ENCODE measurements at places on chromosomes 11 and 22.

DNA sequence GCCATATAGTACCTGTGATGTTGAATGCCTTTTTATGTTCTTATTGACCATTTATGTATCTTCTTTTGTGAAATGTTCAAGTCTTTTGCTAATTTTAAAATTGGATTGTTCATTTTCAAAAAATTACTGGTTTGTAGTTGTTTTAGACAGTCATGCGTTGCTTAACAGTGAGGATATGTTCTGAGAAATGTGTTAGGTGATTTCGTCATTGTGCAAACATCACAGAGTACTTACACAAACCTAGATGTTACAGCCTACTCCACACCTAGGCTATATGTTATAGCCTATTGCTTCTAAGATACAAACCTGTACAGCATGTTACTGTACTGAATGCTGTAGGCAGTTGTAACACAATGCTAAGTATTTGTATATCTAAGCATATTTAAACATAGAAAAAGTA, 32.5 kb downstream of the PDE3B start:
- DNase-seq: no peak

- DNase-seq: no peak
Measured at GRCh38 chr11:8004008-8004407, 16.9 kb downstream of the EIF3F start.

DNA sequence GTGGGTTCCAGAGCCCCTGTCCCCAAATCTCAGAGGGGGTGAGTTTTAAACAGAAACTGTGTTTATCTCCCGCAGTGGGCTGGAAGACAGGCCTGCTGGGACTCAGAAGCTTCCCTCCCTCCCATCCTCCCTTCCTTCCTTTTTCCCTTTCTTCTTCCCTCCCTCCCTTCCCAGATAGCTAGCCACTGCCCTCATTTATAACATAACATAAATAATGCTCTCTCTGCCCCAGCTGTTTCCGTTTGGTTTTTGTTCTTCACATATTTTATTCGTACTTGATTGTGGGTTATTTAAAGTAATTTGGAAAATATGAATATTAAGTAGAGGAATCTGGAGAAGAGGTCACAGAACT, 140.9 kb downstream of the TEAD1 start:
- no peak for DNase-seq

GRCh38 chr11:93490996-93491618, 52.1 kb downstream of the SMCO4 start:
- DNase-seq: no peak

DNA sequence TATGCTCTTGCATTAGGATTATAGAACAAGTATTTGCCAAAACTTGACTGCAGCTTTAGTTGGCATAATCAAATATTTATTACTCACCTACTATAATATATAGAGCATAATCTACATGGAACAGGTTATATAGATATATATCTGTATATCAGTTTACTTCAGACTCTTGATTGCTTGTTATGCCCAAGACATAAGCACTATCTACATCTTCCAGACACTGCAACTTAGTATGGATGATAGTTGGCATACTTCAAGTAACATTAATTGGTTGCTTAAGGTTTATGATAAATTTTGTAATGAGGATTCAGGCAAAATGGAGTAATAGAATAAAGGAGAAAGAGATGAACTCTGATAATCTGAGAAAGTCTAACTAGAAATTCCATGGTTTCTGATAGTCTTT, 1.0 kb downstream of the CCDC15 start:
- DNase-seq: no peak

GRCh38 chr11:2318123-2318522, 16.3 kb downstream of the TSPAN32 start:
- no peak for DNase-seq

- no peak for DNase-seq
Measured at GRCh38 chr22:46309526-46310085, 12.9 kb downstream of the GTSE1 start.

GRCh38 chr11:64297699-64298358, 2.3 kb upstream of the CATSPERZ start:
- no peak for DNase-seq

- no peak for DNase-seq
Measured at GRCh38 chr11:1936072-1936780, 10.9 kb upstream of the MRPL23 start.

DNA sequence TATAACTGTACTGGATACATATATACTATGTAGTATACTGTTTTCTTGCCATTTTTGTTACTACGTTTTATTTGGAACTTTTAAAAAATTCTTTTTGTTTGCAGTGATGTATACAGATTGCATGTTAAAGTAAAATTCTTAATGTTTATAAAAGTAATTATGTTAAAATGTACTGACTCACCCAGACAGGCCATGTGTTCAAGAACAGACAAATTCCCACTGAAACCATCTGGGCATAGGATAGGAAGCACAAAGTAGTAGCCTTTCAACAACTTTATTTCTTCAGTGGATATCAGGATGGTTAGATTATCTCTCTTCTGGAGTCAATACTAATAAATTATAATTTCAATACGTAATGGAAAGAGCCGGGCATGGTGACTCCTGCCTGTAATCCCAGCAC, 19.8 kb downstream of the PRMT3 start:
- DNase-seq: no peak

DNA sequence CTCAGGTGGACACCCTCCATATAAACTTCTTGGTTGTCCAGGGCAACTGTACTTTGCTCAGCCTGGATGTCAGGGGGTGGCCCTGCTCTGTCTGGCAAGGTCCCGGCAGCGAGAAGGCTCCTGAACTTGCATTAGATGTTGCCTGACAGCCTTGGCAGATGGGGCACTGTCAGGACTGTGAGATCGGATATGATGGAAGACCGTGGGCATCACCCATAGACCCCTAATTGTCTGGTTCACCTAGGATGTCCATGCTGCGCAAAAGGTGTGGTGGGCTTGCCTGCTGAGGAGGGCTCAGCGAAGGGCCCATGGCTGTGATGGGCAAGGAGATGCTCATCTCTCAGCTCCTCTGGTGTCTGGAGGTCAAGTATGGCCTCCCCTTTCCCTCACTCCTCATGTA, 62.7 kb downstream of the MYO18B start:
- no peak for DNase-seq

- DNase-seq: no peak
Measured at GRCh38 chr22:46875089-46875488, 112.6 kb downstream of the TBC1D22A start.

DNA sequence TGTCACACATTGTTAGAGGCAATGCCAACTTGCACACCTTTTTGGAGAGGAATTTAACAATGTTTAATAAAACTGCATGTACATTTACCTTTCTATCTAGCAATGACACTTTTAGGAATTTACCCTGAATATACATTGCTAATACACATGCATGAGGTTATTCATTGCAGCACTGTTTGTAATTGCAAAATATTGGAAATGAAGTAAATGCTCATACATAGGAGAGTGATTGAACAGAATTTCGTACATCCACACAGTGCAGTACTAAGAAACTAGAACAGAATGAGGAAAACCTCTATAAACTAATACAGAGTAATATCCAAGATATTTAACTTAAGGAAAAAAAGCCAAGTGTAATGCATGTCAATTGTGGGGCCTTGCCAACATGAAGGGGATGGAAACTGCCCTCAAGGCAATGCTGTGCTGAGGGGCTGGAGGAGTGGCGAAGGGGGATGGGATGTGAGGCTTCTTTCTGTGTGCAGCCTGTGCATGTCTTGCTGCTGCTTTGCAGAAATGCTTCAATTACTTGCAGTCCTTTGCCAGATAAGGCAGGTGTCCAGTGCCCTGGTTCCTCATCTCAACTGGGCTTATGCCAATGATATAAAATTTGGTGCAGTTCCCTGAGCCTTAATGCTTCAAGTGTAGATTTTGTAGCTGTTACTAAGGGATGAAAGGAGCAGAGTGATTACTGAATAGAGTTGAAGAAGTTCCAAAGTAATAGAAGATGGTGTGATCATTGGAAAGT, 96.1 kb downstream of the GRIA4 start:
- no peak for DNase-seq

- DNase-seq: no peak
Measured at GRCh38 chr11:120054753-120055045, 83.2 kb downstream of the TRIM29 start.

DNA sequence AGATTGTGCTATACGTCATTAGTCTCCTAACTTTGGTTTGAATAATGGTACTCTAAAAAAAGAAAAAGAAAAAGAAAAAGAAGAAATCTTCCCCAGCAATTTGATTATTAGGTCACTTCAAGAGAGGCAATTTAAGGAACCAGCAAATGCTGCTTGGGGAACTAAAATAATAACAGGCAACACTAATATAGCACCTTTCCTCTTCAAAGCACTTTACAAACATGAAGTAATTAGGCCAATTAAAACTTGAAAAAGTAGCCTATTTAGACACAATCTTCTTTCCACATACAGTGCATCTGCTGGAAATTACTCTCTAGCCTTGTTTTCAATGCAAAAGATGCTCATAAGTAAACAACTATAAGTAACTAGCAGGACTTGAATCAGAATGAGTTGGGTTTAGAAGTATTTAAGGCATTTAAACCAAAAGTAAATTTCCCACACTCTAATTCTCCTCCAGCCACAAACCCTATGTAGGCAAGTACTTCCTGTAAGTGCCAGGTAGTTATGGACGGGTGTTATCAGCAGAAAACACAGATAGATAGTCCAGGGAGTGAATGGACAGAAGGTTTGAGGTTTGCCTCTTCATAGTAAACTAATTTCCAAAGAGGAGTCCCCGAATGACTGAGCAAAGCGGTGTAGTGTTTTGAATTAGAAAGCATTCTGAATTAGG, 44.5 kb downstream of the LRRC4C start:
- no peak for DNase-seq

- DNase-seq: no peak
Measured at GRCh38 chr11:95505927-95506426, 275.0 kb upstream of the SESN3 start.

DNA sequence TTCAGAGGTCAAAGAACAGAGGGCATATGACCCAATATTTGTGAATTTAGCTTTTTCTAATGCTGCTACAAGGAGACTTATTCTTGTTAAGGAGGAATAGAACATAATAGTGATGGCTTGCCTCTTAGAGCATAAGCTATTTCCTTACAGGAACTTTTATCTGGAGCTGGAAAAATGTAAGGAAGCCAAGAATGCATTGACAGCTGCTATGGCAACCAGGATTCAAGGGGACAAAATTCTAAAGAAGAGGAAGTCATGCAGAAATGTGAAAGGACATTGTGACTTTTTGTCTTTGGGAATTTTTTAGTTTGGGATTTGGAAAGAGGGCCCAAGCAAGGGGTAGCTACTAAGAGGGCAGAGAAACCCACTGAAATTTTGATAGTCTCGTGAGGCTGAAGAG, 51.1 kb downstream of the EHF start:
- no peak for DNase-seq

- DNase-seq: no peak
Measured at GRCh38 chr11:1217151-1217550, 5.7 kb upstream of the MUC5B start.

GRCh38 chr11:119974467-119974866, 163.4 kb downstream of the TRIM29 start:
- DNase-seq: no peak

GRCh38 chr11:114033066-114033465, 26.4 kb upstream of the ZBTB16 start:
- DNase-seq: no peak
